ENCODE measurements at places on chromosomes 4 and X.

GRCh38 chrX:13377550-13377934 lies 57.7 kb upstream of the ATXN3L start:
- peak; percentile 42 for DNase-seq

- DNase-seq = peak; percentile 35
Observed at GRCh38 chr4:74628852-74629620, 165.3 kb downstream of the BTC start.

- DNase-seq = no peak
Observed at GRCh38 chr4:156756118-156756517, 215.5 kb downstream of the PDGFC start.

GRCh38 chr4:36243355-36244256 lies 708 bp downstream of the ARAP2 start:
- DNase-seq = peak; percentile 70

DNA sequence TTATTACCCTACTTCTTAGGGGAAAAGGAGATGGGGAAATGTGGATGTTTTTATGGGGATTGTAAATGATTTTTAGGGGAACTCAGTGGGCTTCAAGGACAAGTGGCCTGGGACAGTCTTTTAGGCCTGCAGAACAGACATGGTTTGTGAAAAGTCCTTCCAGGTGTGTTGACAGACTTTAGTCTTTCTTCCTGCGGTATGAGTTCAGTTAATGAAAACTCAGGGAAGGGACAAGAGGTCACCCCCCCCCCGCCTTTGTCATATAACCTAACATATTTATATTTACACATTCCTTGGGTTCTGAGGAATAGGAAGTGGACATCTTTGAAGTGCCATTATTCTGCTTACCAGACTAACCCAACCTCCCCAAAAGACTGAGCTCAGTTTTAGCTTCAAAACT lies 31.8 kb downstream of the METAP1 start:
- DNase-seq = peak; percentile 17

- peak; percentile 32 for DNase-seq
Observed at GRCh38 chr4:7546809-7547367, 112.2 kb upstream of the PSAPL1 start.

DNA sequence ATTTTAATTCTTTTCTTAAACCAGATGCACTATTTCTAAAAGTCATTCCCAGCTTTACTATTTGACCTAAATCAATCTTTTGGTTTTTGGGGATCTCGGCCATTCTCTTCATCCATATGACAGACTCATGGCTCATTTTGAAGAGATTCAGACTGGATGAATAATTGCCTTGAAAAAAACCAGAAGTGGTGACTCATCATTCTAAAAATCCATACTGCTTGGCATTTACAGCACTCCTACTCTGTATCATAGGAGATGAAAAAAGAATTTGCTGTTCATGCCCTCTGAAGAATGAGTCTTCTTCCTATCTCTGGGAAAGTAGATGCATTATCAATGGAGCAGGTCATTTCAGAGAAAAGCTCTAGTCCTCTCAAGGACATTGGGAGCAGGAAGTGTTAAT lies 220.5 kb upstream of the RPS6KA3 start:
- DNase-seq = peak; percentile 30

DNA sequence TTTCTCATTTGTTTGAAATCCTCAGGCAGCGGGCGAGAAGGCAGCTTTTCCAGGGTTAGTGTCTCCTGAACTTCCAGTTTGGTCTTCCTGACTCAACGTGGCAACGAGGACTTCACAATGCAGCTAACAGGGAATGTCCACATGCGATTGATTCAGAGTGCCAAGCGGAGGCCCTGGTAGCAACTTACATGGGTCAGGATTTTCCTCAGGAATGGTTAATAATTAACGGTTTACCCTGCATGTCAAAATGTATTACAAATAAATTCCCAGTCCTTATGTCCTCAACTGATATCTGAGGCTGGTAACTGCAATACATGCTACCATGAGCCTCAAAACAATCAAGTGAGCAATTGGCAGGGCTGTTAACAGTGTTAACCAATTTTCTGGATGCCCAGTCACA lies 67.2 kb downstream of the MAP3K15 start:
- DNase-seq = peak; percentile 49

- no peak for DNase-seq
Observed at GRCh38 chrX:136679531-136679930, 31.6 kb downstream of the CD40LG start.

- no peak for DNase-seq
Observed at GRCh38 chrX:72137846-72138495, 6.3 kb upstream of the RTL5 start.

DNA sequence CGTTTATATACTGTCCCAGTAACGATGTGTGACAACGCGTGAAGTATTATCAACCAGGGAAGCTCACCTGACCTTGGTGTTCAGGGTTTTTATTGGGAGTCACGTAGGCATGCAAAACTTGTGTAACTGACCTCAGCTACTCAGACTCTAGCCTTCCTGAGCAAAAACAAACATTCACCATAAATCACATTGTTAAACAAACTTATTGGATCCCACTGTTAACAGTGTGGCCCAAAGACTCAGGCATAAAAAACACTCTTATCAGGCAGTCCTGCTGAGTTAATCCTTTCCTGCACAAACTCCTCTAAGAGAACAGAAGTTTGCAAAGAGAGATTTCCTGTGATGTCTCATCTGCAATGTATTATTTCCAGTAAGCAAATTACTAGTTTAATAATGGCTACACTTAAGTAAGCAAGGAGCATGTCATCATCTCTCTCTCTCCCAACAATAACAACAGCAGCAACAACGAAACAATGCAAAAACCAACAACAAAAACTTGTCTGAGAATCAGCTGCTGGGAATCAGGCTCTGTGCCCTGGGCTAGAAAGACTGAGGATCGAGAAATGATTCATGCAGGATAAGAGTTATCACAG lies 12.0 kb downstream of the GAGE1 start:
- DNase-seq = no peak

DNA sequence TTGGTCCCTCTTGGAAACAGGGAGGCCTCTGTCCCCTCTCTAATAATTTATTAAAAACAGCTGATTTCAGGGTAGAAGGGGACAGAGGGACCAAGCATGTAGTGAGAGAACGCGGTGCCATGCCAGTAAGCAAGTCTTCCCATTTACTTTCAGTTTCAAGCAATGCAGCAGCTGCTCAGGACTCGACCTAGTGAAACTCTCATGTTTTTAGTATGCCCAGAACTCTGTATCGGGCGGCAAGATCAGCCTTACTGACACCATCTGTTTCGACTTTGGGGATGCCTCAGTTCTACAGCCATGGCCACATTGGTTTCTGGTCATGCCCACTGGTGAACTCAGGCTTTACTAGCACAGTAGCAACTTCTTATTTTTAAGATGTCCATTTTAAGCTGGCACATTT lies 40.6 kb downstream of the ZNF81 start:
- no peak for DNase-seq

DNA sequence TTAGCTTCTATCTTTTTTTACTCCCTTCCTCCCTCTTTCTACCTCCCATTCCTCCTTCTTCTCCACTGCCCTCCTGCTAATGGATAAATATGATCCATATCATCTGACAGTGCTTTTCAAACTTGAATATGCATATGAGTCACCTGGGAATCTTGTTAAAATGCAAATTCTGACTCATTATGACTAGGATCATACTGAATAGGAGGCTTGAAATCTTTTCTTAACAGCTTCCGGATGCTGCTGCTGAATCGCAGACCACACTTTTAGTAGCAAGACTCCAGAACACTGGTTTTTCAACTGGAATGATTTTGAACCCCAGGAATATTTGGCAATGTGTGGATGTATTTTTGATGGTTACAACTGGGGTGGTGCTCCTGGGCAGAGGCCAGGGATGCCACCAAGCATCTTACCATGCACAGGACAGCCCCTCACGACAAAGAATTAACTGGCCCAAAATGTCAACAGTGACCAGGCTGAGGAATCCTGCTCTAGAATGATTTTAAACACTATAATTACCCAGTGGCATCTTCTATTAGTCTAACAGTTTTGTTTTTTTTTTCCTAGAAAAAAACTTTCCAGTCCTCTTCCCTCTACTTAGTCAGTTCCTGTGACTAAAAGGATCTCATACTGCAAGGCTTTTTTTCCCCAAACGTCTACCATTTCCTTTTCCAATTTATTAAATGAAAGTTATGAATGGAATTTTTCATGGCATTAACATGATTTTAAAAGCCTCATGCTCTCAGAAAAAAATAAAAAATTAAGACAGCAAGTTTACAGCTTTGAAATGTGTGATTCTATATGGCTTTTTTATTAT lies 10.6 kb upstream of the PYURF start:
- peak; percentile 85 for DNase-seq

DNA sequence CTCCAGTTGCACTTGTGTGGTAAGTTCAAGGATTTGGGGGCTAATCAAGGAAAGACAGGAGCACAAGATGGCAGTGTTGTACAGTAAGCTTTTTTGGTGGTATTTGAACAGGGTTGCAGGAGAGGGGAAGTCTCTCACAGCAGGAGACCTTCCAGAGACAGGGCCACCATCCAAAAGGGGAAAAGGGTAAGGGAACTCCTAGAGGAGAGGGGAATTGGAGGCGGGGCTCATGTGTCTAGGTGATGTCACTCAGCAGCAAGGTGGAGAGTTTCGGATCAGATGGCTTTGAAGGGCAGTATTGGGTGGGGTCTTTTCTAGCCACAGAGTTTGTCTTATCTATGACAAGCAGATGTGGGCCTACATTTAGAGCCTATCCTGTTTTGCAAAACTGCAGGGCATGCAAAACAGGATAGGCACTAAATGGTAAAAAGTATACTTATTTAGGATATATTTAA lies 13.4 kb upstream of the RNF175 start:
- no peak for DNase-seq

DNA sequence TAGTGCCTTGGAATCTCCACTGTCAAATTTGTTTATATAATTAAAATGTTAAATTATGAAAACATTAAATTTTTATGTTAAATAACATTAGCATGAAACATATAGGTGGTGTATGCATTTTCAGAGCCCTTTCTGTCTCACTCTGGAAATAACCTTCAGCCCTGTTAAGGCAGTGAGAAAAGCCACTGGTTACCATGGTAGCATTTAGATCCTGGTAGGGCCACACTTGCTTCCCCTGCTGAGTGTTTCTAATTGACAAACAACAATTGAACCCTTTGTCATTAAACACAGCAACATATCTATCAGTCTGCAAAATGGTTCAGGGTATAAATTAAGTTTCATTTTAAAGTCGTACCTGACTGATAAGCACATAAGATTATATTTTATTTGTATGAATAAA lies 63.5 kb downstream of the PDK3 start:
- DNase-seq = no peak

DNA sequence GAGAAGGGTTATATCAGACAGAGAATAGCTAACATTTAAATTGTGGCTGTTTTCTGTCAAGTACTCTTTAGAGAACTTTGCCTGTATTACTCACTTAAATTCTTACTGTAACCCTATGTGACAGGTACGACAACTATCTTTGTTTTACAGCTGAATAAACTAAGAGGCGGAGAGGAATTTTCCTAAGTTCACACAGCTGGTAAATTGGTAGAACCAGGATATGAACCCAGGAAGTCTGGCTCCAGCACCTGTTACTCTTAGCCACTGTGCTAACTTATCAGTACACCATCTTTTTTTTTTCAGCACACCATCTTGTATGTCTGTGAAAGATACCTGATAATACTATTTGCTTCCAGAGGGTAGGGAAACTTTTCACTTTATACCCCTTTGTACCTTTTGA lies 2.0 kb upstream of the SYP start:
- no peak for DNase-seq

DNA sequence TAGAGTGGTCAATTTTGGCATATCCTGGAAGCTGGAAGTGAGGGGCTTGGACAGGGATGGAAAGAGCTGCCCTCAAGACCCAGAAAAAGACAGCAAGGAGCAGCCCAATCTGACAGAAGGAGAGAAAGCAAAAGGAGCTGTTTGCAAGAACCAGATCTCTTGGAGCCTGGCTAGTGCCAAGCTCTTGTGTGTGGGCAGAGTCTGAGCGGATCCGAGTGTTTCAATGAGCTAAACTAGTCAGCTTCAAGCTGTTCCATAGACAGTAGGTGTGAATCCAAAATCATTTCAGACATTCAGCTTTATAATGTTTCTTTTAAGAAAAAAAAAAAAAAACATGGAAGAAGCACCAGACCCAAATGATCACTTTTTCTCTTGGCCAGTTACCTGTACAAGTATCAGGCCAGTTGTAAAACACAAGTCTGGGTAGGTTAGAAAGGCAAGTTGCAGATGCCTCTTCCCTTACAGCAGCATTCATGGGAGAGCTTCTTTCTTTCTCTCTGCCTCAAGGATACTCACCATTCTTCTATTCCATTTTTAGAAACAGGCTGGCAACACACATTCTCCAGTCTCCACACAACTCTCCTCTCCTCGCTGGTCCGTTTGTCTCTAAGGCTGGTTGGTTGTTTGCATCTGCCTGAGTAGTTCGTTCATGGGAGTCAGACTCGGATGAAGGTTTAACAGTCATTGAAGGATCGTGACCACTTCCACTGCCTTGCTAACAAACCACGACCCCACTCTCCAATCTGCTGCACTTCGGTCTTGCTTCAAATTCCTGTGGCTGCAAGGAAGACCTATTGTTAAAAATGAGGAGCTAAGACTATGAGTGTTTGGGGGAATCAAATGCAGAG lies 105.2 kb upstream of the GATB start:
- DNase-seq = peak; percentile 52

- no peak for DNase-seq
Observed at GRCh38 chrX:9149501-9150245, 115.7 kb upstream of the FAM9B start.

- DNase-seq = peak; percentile 20
Observed at GRCh38 chrX:427812-428725, 41.4 kb upstream of the PPP2R3B start.

- no peak for DNase-seq
Observed at GRCh38 chr4:123954220-123954619, 557.6 kb downstream of the SPRY1 start.

- no peak for DNase-seq
Observed at GRCh38 chr4:174012135-174012885, 271.2 kb downstream of the FBXO8 start.

- no peak for DNase-seq
Observed at GRCh38 chr4:22480675-22481327, 35.1 kb downstream of the ADGRA3 start.

DNA sequence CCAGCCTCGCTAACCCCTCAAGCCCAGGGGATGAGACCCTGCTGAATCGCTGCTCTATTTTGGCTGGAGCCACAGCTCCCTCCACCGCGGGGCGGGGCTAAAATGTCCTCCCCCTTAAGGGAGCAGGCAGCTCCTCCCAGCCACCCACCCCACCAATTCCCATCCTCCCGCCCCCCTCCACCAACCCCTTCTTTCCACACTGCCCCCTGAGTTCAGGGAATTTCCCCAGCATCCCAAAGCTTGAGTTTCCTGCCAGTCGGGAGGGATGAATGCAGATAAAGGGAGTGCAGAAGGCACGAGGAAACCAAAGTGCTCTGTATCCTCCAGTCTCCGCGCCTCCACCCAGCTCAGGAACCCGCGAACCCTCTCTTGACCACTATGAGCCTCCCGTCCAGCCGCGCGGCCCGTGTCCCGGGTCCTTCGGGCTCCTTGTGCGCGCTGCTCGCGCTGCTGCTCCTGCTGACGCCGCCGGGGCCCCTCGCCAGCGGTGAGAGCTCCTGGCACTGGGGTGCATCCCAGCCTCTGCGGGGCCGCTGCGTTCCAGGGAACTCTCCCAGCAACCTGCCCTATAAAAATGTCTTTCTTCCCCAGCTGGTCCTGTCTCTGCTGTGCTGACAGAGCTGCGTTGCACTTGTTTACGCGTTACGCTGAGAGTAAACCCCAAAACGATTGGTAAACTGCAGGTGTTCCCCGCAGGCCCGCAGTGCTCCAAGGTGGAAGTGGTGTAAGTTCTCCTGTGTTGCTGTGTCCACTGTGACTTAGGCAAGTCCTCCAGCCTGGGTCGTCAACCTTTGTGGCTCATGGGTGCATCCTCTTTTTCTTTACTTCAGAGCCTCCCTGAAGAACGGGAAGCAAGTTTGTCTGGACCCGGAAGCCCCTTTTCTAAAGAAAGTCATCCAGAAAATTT lies at the start of gene CXCL6:
Gene CXCL6, plus strand, starts transcription at position 306 of the 907 bp plus-strand sequence. Its CDS starts 73 bp downstream, at position 379.
- DNase-seq = peak; percentile 51
